ENCODE measurements at places on chromosomes 13 and 19. TPM values are rescaled to one million over a fixed set of nuclear protein-coding genes. Genes with fewer than 3 reads are reported as not detected.

Gene C19orf85
- total RNA-seq = not detected

Gene LGALS7B
- 0.74 TPM for total RNA-seq

Gene ZNF222
- 12.0 TPM for total RNA-seq

Gene PRODH2
- total RNA-seq = not detected

Gene HSPB6
- total RNA-seq = 0.25 TPM

Gene MYH14
- 0.98 TPM for total RNA-seq

All from temporal lobe (tissue), 4 donors.